ENCODE measurements at places on chromosomes 4 and X.

- no peak for DNase-seq
Observed at GRCh38 chrX:30570505-30570904, 7.1 kb downstream of the TASL start.

DNA sequence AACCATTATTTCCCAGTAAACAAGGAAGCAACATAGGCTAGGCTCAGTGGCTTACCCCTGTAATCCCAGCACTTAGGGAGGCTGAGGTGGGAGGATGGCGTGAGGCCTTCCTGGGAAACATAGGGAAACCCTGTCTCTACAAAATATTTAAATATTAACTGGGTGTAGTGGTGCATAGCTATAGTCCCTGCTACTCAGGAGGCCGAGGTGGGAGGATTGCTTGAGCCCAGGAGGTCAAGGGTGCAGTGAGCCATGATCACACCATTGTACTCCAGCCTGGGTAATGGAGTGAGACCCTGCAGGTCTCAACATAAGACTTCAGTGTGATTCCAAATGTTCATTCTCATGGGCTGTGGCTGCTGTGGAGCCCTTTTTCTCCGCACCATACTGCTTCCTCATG, 34.9 kb downstream of the FHDC1 start:
- DNase-seq, result no peak

- DNase-seq, result no peak
Observed at GRCh38 chrX:73785493-73785892, 222.5 kb downstream of the CHIC1 start.

GRCh38 chr4:143054971-143055370, 129.7 kb upstream of the USP38 start:
- DNase-seq, result no peak

DNA sequence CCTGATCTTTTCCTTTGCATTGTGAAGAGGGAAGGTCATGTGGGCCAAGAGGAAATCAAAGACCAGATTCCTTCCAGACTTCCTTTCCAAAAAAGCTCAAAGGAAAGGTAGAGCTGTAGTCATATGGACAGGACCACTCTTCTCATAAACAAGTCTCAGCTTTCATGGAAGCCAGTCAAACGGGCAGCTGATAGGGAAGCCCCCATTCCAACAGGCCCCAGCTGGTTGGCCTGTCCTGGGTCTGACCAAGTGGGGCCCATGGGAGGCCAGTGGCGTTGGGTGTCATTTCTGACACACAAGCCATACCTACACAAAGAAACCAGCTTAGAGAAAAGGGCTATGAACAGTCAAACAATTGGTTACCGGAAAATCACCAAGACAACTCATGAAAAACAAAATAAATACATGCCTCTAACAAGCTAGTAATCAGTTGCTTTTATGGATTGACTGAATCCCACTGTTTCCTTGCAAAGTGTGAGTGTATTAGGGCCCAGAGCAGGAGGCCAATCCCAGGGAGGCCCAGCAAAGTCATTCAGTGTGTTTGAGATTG, 149.6 kb upstream of the MAMLD1 start:
- DNase-seq, result no peak

DNA sequence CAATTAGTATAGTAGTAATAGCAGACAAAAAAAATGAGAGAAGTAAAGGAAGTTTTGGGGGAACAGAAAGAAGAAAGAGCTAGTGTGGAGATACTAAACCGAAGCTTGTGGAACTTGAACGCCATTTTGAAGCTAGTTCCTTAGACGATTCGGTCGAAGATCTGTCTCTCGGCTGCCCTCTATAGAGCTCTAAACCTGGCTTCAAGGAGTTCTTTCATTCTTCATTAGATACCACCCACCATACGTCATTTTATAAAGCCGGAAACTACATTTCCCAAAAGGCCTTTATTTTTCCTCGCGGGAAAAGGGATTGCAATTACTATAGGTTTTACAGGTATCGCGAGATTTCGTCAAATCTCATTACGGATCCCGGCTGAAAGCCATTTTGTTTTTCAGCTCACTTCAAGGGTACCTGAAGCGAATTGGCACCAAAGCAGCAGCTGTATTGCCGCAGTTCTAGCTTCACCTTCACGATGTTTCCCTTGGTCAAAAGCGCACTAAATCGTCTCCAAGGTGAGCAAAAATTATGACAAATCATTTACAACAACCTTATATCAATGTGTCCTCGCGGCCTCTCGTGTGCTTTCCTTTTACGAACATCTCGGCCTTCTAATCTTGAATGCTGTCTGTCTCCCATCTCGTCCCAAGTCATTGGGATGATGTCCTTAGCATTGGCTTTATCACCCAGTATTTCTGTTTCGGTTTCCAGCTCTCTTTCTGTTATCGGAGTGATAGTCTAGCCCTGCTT, at the start of gene COX7B:
TSS of gene COX7B (plus strand) at position 388 of the 748 bp plus-strand sequence. CDS start at position 474, 86 bp downstream.
- peak; percentile 85 for DNase-seq

DNA sequence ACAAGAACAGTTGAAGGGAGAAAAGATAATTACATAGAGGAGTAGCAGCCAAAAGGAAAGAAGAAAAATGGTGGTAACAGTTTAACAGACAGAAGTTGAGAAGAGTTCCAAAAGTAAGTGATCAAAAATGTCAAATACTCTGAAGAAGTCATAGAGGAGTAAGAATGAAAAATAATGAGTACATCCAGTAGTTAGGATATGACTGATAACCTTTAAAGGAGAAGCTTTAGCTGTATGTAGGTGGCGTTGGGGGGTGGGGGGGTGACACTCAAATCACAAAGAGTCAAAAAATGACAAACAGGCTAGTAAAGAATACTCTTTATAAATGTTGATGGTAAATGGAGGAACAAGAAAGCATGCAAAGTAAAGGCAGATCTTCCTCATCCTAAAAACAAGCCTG, 40.6 kb downstream of the RAB33A start:
- no peak for DNase-seq

DNA sequence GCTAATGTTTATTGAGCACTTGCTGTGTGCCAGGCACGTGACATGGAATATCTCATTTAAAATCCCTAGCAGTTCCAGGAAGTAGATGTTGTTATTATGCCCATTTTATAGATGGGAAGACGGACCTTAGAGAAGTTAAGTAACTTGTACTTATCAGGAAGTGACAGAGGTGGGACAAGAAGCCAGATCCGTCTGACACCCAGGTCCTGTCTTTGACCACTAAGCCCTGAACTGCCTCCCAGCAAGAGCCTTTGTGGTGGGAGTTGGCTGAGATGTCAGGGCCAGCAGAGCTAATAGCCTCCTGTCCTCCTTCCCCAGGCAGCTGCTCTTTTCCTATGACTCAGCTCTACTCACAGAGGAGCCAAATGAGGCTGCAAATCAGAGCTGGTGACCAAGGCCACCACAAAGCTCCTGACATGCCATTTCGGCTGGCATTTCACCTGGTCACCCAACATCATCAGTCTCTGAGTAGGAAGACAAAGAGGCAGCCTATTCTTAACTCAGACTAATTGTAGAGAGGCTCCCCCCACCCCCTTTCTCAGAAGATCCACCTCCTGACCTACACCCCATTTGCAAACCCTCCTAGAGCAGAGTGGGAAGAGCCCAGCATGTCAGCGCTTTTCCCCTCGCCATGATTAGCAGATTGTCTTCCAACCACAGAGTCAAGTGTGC, 175.1 kb upstream of the KIT start:
- DNase-seq, result no peak

DNA sequence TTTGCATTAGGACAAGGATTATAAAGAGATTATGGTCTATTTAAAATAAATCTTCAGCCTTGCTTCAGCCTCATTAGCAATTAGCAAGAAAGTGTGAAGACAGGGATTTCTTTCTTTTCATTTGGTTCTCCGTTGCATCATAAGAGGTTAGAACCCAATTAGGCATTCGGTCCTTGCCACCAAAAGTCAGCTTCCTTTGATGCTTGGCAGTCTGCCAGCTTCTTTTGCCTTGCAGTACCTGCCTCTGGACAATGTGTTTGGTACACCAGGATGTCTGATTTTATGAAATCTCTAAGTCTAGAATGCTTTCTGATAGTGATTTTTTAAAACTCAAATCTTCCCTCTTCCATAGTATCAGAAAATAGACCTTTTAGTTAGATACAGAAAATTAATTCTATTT, 12.4 kb downstream of the SMIM20 start:
- DNase-seq, result peak; percentile 25

DNA sequence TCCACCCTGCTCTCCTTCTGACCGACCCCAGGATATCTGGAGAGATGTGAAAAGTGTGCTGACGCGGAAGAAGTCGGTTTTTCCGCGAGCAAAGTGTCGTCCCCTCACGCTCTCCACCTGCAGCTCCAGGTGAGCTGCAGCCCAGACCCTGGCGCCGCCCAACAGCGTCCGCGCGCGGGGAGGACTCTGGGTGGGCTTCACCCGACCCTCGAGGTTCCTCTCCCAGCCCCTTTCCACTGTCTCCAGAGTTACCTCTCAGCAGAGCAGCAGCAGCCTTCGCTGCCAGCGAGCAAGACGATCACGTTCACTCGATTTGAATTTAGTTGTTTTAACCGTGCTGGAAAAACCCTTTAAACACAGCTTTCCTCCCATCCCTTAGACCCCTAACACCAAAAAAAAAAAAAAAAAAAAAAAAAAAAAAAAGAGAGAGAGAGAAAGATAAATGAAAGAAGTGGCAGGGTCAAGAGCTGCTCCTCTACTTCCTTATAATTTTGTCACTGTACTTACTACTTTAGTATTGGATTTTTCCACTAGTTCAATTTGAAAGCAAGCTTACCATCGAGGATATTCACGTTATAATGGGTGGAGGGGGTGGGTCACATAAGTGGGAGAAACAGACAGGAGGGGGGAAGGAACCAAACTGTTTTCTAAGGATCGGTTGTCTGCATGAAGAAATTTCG, 758 bp upstream of the NR3C2 start:
- no peak for DNase-seq

DNA sequence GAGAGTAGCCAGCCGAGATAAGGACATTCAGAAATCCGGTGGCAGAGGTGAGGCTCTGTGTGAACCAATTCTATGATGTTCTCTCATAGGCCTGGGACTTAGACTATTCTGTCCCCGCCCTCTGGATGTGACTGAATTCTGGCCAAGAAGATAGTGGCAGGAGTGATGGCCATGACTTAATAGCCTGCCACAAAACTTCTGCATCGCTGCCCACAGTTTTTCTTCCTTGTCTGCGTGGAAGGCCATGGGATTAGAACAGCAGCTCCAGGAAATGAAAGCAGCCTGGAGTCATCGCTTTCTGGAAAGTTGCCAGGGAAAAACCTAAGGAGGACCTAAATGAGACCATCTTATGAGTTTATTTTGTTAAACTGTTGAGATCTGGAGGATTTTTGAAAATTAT, 134.7 kb downstream of the F11 start:
- no peak for DNase-seq

DNA sequence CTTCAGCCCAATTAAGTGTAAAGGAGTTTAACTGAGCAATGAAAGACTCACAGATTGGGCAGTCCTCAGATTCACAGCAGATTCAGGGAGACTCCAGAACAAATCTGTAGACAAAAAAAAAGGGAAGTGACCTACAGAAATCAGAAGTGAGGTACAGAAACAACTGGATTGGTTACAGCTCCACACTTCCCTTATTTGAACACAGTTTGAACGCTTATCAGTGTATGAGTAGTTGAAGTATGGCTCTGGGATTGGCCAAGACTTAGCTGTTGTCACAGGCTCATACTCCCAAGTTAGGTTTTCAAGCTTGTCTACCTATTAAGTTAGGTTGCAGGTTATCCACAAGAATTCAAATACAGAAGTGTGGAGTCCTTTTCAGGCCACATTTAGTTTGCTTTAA, 112.4 kb upstream of the ELOVL6 start:
- DNase-seq, result no peak

DNA sequence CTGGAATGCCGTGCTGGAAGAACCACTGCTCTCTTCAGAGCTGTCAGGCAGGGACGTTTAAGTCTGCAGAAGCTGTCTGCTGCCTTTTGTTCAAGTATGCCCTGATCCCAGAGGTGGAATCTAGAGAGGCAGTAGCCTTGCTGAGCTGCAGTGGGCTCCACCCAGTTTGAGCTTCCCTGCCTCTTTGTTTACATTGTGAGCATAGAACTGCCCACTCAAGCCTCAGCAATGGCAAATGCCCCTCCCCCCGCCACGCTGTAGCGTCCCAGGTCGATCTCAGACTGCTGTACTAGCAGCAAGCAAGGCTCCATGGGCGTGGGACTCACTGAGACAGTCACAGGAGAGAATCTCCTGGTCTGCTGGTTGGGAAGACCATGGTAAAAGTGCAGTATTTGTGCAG, 34.8 kb upstream of the MUC7 start:
- DNase-seq, result no peak

DNA sequence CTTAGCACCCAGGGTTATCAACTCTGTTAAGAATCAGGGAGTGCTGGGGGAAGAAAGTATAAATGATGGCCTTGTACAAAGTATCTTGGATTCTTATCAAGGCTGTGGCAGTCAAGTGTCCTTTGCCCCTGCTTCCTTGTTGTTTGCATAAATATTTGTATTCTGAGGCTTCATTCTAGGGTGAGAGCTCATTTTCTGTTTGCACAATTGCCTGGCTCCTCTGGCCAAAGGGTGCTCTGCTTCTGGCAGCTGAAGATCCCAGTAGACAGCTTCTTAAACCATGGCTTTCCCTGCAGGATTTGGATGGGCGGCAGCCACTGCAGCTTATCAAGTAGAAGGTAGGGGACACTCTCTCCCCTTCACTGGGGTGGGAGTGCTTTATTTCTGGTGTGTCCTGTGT, at the start of gene GBA3:
TSS of gene GBA3 (plus strand) at position 202 of the 400 bp plus-strand sequence.
- no peak for DNase-seq

DNA sequence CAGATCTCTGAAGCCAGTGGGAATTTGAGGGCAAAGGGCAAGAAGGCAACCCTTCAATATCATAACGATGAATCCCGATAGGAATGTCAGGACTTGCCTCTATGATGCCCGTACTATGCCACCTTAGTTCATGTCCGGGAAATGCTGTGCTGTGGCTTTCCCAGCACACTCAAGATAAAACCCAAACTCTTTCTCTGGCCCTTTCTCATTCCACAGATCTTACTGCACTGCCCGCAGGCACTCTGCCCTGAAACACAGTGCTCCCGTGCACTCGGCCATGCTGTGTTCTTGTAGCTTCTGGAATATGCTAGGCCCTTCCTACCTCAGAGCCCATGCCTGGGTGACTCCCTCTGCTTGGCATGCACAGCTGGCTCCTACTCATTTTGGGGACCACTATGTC, 26.3 kb downstream of the SORCS2 start:
- no peak for DNase-seq

DNA sequence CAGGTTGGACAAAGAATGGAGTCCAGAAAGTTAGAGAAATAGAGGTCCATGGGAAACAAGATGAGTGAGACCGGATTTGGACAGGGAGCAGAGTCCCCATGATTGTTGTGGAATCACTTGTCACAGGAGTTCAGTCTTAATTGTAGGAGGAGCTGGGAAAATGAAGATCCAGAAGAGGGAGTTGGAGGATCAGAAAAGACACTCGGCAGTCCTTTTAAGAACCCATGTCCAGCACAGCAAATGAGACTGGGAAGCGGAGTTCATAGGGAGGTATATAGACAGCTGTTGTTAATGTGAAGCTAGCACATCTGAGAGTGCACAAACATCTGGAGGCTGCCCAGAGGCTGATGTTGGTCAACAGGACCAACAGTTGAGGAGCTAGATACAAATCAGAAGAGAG, 111.4 kb upstream of the RXFP1 start:
- DNase-seq, result no peak

GRCh38 chr4:6408263-6408662, 64.2 kb downstream of the PPP2R2C start:
- no peak for DNase-seq
